ENCODE measurements at places on chromosomes 2 and 18.

DNA sequence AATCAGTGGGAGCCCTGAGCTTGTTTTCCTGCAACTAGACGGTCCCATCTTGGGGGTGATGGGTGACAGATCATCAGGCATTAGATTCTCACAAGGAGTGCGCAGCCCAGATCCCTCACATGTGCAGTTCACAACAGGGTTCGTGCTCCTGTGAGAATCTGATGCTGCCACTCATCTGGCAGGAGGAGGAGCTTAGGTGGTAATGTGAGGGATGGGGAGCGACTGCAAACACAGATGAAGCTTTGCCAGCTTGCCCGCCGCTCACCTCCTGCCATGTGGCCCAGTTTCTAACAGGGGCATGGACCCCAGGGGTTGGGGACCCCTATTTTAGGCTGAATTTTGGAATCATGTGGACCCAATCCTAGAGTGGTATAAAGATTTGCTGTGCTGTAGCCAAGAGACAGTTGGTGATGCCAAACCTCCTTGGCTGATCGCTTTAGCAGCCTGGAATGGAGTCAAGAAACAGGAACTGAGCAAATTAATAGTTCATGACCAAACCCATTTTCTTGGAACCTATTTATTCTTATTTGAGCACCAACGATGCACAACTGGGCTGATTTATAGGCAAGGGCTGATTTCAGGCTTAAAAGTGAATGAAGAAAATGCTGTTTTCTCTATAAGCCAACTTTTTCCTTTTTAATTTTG is 25.7 kb downstream of the LPIN1 start:
- DNase-seq = no peak

DNA sequence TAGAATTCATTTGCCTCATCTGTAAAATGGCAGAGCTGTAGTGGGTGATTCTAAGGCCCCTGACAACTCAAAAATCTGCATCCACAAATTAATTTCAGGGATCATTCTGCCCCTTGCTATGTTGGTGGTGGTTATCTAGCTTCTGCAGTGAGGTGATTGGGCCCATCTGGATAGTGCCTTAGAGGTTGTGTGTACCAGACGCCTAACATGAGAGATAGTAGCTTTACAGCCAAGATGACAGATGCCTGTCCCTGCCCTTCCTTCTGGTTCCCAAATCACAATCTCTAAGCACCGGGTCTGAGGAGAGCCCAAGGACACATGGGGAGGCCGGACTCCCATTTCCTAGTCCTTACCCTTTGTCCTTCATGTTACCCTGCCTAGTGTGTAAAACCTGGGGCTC is 51.1 kb upstream of the TNP1 start:
- no peak for DNase-seq

GRCh38 chr2:183112577-183112976 is 11.7 kb upstream of the NUP35 start:
- peak; percentile 8 for DNase-seq

DNA sequence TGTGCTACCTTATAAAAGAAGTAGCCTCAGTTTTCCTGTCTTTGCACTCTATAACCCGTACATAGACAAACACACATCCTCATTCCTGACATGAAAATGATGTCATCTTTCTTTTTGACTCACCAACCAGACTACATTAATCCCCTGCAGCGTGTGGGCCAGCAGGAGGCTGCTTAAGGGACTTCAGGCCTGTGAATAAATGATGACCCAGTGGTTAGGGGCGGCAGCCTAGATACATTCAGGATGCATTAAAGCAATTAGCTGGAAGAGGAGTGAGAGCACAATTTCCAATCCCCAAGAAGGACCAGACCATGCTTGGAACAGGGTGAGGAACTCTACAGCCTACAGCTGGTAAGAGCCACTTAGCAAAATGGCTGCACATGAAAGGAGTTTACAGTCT is 57.3 kb upstream of the KLF7 start:
- DNase-seq = peak; percentile 80

- no peak for DNase-seq
Observed at GRCh38 chr2:138777996-138778395, 2.2 kb downstream of the NXPH2 start.

DNA sequence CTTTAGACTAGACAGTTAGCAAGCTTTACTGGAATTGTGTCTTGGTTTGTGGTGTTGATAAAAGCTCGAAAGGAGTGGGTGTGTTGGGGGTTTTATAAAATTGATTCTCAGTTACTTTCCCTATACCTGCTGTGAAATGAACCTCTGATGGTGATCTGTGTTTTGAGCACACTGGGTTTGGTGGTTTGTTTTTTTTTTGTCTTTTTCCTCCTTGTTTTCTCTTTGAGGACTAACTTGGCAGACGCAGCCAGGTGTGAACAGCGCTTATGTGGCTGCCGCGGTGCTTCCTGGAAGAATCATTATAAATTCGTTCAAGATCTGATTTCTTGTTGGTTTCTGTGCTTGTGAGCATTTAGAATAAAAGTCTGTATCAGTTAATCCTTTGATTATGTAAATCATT is 28.5 kb downstream of the GRHL1 start:
- DNase-seq = no peak

- DNase-seq = no peak
Observed at GRCh38 chr2:158380746-158381145, 75.8 kb downstream of the CCDC148 start.

DNA sequence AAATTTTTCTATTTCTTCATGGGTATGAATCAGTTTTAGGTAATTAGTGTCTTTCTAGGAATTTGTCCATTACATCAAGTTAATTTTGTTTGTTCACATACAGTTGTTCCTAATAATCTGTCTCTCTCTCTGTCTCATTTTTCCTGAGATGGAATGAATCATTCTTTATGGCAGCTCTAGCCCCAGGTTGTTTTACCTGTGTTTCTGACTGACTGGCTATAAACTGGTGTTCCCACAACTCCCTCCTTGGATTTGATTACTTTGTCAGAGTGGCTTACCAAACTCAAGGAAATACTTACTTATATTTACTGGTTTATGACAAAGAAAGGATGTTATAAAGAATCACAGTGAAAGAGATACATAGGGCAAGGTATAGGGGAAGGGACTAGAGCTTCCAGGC is 15.1 kb downstream of the ADNP2 start:
- DNase-seq = no peak

GRCh38 chr2:64454386-64455332 is 697 bp downstream of the LGALSL start:
- no peak for DNase-seq

- peak; percentile 18 for DNase-seq
Observed at GRCh38 chr2:42421601-42422239, 60.7 kb upstream of the COX7A2L start.

- no peak for DNase-seq
Observed at GRCh38 chr2:4336864-4337263, 633.5 kb downstream of the DCDC2C start.

GRCh38 chr2:18896125-18896764 is 306.9 kb upstream of the NT5C1B start:
- DNase-seq = peak; percentile 15

- no peak for DNase-seq
Observed at GRCh38 chr2:60366135-60366712, 187.2 kb downstream of the BCL11A start.

GRCh38 chr18:46481847-46482245 is 175.2 kb downstream of the LOXHD1 start:
- peak; percentile 3 for DNase-seq

DNA sequence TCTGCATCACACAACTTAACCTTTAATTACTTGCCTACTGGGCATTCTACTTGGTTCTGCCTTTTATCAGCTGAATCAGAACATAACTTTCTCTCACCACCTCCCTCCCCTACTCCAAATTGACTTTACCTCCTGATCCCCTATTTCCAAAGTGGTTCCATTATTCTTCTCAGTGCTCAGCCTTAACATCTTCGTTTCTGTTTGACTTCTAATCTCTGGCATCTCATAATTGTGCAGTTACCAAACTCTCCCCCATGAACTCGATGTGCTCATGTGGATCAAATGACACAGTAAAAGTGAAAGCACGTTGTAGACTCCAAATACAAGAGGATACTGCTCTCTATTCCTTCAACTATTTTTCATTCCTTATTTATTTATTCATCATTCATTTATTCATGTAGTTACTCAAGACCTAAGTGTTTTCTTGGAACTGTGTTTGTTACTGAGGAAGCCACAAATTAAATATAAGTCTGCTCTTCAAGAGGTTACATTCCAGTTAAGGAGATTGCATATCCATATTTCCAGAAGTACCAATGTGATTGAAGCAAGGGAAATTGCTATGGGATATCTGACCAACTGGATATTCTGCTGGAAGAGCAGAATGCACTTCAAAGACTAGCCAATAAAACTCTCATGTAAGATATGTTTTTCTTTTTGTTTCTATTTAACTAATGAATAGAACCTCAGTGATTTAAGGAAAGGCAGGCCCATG is 158.8 kb downstream of the TMEFF2 start:
- peak; percentile 68 for DNase-seq
